ENCODE measurements at places on chromosomes 13 and 19.

DNA sequence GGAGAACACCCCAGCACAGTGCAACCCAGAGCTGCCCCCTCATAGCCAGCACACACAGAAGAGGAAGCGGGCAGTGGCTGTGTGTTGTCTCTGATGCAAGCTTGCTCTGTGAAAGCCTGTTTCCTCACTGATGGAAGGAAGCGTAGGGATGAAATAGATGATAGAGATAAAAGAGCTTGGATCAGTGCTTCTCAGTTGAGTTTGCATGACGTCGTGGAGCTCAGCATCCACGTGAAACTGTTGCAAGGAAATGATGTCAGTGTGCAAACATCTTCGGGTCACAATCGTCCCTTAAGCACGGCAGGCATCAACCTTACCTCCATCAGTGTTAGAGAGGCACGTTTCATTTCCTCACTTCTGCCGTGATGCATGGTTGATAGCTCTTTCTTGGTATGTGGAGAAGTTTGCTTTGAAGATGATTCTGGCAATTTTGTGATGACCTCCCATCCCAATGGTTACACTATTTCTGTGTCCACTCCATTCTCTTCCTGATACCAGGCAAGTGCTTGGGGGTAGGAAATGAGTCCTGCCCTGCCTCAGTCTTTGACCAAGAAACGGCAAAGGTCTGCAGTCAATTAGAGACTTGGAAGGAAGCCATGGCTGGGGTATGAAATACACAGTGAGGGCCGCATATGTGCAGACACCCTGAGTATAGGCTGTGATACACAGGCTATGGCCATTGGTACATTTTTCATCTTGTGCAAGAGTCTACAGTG, 183.0 kb downstream of the ZNF536 start:
- peak; percentile 63 for DNase-seq

DNA sequence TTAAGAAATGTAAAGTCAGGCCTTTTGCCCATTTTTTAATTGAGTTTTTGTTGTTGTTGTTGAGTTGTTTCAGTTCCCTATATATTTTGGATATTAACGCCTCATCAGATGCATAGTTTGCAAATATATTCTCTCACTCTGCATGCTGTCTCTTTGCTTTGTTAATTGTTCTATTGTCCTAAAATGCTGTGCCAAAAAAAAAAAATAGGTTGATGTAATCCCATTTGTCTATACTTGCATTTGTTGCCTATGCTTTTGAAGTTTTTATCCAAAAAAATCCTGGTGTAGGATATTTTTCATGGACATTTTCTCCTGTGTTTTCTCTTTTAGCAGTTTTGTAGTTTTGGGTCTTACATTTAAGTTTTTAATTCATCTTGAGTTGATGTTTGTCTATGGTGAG, 163.3 kb upstream of the STARD13 start:
- DNase-seq = no peak

DNA sequence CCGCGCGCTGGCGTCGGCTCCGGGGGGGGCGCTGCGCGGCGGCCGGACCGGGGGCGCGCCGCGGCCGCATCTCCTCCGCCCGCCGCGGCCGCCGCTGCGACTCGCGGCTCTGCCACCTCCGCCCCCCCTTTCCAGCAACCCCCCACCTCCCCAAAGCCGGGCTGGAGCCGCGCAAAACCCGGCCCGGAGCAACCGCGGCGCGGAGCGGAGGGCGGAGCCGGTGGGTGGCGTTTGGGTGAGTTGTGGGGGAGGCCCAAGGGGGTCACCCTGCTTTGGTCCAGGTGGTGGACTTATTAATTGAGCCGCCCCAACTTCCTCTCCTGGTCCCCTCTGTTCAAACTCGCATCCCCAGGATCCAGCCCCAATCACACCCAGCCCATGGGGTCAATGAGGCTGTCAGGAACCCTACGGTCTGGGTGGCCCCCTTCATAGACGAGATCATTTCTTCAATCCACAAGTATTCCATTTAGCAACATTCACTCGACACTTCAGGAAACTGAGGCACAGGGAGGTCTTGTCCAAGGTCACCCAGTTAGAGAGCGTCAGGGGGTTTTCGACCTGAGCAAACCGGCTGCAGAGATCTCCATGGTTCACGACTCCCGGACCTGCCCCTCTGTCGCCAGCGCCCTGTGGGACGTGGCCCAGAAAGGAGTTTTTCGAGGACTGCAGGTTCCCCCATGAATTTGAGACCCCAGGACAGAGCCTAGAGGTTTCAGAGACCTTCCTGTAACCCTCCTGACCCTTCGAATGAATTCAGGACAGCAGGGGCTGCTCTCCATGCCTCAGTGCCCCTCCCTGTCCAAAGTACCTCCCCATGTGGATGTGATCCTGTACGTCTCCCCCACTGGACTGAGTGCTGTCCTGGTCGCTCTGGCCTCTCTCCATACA, 22.4 kb upstream of the SEMA6B start:
- peak; percentile 60 for DNase-seq

DNA sequence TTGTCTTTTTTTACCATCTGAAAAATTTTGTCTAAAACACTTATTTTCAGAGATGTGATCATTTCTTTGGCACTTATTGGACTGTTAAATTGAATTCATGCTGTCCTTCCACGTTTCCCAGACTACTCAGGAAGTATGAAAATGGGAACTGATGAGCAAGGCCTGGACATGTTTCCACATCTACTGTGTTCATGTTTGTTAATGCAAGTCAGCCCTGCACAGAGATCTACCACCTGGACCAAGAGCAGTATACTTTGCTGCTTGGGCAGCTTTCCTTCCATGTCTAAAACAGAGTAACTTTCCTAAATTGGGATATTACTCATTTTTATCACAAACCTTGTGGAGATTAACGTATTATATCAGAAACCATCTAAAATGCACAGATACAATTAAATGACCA, 687.4 kb downstream of the DIAPH3 start:
- no peak for DNase-seq

GRCh38 chr13:96940961-96941360, 53.3 kb downstream of the OXGR1 start:
- no peak for DNase-seq

- DNase-seq = no peak
Observed at GRCh38 chr19:43674183-43674582, 4.2 kb upstream of the PLAUR start.

- no peak for DNase-seq
Observed at GRCh38 chr19:16034958-16035560, 41.2 kb upstream of the TPM4 start.

DNA sequence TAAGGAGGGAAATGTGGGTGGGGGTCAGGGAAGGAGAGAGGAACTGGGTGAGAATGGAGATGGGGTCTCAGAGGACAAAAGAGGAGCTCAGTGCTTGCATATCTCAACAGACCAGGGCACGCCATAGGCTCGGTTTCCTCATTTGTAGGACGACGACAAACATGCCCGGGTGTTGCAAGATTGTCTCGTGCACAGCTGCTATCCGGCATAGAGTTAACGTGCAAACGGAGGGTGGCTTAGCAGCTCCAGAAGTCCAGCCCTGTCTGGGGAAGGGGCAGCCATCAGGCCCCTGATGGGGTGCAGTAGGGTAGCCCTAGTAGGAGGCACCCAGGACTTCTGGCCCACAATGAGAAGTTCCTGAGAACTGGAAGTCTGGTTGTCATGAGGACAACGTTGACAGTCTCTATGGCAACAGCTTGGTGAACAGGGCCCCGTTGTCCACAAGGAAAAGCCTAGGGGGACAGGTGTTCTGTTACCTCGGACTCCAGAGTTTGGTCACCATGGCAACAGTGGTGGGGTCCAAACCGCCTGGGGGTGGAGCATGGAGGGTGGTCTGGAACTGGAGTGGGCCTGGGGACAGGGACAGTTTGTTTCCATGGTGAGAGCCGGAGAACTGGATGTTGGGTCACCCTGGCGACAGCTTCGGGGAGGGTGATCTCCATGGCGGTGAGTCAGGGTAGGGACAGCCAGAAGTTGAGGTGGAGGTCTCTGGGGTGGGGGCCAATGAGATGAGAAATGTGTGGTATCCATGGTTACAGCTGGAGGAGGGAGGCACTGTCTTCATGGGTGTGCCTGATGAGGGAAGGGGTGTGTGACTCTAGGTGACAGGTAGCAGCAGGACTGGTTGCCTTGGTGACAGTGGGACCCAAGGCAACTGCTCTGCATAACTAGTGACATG, 16.8 kb downstream of the TM6SF2 start:
- no peak for DNase-seq

- no peak for DNase-seq
Observed at GRCh38 chr13:29515372-29515771, 80.1 kb downstream of the SLC7A1 start.

- DNase-seq = no peak
Observed at GRCh38 chr19:14006766-14007562, 844 bp upstream of the RFX1 start.

DNA sequence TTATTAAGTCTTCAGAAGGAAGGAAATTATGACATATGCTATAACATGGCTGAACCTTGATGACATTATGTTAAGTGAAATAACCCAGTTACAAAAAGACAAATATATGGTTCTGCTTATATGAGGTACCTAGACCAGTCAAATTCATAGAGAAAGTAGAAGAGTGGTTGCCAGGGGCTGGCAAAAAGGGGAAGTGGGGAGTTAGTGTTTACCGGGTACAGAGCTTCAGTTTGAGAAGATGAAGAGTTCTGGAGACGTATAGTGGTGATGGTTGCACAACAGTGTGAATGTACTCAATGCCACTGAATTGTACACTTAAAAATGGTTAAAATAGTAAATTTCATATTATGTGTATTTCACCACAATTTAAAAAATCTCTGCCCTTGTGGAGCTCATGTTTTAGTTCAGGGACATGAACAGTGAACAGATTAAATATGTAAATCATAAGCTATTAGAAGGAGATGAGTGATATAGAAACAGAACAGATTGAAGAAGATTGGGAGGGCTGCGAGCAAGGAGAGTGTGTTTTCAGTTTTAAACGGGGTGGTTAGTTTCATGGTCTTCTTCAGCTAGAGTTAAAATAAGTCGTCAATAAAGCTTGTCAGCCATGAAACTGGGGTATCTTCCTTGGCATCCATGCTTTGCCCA, 355.2 kb downstream of the KCNRG start:
- no peak for DNase-seq

DNA sequence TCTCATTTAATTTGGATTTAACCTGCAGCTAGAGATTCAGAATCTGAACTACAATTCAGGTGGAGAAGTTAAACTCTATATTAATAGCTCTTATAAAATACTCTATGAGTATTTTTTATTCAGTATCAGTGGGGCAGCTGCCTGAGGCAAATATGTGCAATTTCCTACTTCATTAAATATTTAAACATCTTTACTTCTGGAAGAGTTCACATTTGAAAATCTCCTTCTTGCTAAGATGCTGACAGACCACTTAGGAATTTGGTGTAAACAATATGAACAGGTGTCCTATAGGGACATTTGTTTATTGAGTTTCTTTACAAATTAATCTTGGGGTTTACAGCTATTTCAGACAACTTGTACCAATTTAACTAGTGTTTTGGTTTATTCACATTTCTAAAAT, 20.4 kb downstream of the STARD13 start:
- no peak for DNase-seq

DNA sequence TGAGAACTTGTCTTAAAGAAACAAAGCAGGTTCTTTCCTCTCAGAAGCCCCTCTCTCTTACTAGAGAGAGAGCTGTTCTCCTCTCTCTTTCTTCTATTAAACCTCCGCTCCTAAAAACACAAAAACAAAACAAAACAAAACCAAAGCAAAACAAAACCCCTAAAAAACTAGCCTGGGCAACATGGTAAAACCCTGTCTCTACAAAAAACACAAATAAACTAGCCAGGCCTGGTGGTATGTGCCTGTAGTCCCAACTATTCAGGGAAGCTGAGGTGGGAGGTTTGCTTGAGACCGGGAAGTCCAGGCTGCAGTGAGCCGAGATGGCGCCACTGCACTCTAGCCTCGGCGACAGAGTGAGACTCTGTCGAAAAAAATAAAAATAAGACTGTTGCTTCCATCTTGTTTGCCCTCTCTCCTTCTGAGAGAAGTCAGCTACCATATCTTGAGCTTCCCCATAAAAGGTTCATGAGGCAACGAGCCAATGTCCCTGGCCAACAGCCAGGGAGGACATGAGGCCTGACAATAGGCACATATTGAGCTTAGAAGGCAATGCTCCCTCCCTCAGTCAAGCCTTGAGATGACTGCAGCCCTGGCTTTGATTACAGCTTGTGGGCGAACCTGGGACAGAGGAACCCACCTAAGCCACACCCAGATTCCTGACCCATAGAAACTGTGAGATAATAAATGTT, 17.5 kb upstream of the FLT3 start:
- no peak for DNase-seq

DNA sequence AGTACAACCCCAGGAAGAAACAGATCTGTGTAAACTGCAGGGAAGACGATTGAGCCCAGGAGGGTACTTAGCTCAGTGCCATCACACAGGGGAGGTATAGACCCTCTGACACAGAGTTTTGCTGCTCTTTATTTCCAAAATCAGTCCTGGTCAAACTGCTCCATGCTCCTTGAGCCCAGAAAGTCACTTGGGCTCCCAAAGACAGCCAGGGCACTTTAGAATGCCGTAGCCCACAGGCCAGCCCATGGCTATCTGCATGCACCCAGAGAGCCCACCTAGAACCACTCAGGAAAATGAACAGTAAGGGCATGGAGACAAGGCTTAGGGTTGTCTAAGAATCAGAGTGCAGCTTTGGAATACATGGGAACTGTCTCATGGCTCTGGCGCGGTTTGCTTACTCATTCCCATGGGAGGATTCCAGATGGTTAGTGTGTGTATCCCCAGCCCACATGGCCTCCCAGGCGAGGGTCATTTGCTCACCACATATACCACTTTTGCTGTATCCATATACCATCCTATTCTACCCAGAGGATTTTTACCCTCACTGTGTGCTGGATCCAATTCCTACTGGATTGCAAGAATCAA, 14.7 kb upstream of the PDCD5 start:
- peak; percentile 26 for DNase-seq

- DNase-seq = no peak
Observed at GRCh38 chr19:43639519-43640423, at the start of gene CADM4. TSS of gene CADM4 (minus strand) at chr19:43639850. CDS start at chr19:43639790, 60 bp downstream.

- no peak for DNase-seq
Observed at GRCh38 chr19:58557221-58558065, 968 bp downstream of the UBE2M start.

GRCh38 chr13:110521296-110521680, 40.2 kb downstream of the RAB20 start:
- DNase-seq = no peak

DNA sequence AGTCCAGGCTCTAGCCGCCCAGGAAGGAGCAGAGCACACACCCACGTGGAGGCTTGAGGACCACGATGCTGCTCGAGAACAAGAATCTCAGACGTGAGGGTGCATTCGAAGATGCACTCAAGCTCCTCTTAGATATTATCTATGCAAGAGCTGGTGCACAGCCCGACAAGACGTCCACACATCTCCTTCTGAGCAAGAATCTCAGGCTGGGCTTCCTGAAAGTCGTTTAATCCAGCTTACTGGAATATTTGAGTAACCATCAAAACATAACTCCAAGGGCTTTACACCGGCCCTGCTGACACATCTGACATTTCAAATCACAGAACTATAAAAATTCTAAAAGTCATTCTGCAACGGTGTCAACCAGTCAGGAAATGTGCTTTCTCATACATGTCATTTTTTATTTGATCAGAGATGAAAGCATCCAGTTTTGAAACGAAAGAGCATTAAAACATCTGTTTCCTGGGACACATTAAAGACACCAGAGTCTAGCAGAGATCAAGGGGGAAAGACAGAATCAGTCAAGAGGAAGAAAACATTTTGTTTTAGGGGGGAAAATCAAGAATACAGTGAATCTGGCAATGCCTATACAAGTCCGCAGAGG, 177.7 kb upstream of the IRS2 start:
- DNase-seq = peak; percentile 11
